ENCODE measurements at places on chromosomes 3 and 15.
A peak's percentile ranks its signal among the peaks of the same experiment; 100 is the strongest.

- DNase-seq = no peak
Observed at GRCh38 chr3:16300307-16300706, 35.3 kb downstream of the OXNAD1 start.

- no peak for DNase-seq
Observed at GRCh38 chr3:43207628-43208085, 78.7 kb upstream of the SNRK start.

DNA sequence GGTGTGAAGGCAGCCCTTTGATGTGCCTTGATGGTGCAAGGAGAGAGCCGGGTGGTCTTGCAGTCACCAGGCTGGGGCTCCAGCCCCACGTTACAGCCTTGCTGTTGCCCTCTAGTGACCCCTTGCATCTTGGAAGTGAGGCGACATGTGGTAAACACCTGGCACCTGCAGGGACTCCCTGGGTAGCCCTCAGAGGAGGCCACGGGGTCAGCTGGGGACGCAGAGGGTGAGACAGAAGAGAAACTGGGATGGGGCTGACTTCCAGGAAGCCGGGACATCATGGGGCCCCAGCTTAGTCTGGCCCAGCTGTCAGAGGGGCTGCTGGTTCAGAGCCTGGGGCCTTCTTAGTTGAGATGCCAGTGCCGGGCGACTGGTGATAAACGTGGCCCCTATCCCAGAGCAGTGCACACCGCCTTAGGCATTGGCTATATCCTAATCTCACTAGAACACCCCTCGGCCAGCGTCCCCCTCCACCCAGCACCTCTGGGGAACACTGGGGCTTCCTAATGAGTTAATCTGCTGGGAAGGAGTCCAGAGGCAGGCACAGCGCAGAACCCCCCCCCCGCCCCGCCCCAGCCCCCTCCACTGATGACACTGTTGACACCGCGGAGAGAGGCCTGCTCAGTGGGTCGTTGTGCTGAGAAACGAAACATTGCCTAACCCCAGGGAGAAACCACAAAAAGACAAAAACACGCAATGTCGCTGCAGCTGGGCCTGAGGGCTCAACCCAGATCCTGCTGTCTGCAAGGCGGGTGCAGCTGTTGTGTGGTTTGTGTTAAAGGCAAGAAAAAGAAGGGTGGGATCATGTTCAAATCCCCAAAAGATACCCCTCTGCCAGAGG is 60.5 kb upstream of the KLF13 start:
- DNase-seq = peak; percentile 47

- no peak for DNase-seq
Observed at GRCh38 chr15:52803467-52804306, 13.6 kb upstream of the ONECUT1 start.

- no peak for DNase-seq
Observed at GRCh38 chr3:11551036-11551435, 92.7 kb downstream of the VGLL4 start.

- DNase-seq = no peak
Observed at GRCh38 chr15:74589826-74590225, 25.8 kb upstream of the CLK3 start.

GRCh38 chr3:54760201-54760600 is 167.7 kb downstream of the LRTM1 start:
- DNase-seq = no peak

Measured in NCI-H1417 (cell line).